ENCODE measurements at places on chromosomes 6 and 20.

DNA sequence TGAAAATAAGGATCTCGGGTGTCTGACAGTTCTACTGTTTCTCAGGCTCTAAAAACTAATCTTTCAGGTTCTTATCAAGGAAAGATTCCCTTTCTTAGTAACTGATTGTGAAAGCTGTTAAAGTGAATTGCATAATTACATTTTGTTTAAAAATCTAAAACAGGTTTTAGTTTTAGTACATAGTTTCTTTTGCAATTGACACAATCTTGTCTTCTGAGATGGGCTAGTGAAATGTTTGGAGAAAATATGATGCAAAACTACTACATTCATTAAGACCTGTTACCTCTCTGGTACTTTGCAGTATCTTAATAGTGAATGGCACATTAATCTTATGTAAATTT is 298.4 kb downstream of the UTRN start:
- no peak for DNase-seq

DNA sequence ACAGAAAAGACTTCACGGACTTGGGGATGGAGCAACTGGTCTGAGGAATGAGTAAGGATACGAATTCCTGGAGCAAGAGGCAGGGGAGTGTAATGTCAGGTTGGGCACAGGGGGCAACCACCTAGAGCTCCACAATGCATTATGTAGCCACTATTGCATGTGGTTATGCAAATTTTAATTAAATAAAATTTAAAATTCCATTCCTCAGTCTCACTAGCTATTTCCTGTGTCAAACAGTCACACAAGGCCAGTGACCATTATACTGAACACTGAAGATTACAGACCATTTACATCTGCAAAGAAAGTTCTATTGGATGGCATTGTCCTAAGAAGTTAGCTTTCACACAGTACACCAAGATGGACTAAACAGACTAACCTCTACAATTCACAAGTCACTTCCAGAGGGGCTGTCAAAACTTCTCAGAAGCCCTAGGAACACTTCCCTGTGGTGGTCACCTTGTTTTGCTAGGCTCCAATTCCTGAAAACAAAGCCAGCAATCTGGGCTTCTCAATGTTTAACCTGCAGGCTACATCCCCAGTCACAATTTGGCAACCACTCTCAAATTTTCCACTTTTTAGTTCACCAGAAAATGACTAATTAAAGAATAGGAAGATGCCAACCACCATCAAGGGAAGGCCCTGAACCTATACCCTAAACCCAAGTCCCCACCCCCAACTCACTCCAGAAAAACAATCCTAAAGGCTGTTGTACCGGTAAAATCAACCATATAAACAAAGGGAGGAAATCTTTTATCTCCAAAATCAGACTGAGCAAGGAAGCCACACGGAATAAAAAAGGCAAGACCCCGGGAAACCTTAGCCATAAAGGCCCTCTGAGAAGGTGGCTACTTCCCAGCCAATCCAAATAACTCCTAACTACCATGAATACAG is 34.2 kb upstream of the C20orf203 start:
- DNase-seq, result no peak

- DNase-seq, result peak; percentile 47
Observed at GRCh38 chr20:63056236-63057170, 49.7 kb upstream of the BHLHE23 start.

- peak; percentile 1 for DNase-seq
Observed at GRCh38 chr6:142376800-142377496, 75.1 kb downstream of the ADGRG6 start.

- DNase-seq, result no peak
Observed at GRCh38 chr6:44202332-44202971, 14.3 kb upstream of the MYMX start.

GRCh38 chr20:40279390-40279789 is 409.6 kb downstream of the MAFB start:
- DNase-seq, result no peak

GRCh38 chr20:51594236-51595057 is 51.9 kb upstream of the NFATC2 start:
- no peak for DNase-seq

GRCh38 chr20:62995481-62995880 is 11.3 kb downstream of the BHLHE23 start:
- no peak for DNase-seq

Data from NCI-H524 (cell line).